Liver (tissue), 10 donors: ENCODE measurements at places on chromosomes 12 and 14. TPM values are rescaled to one million over a fixed set of nuclear protein-coding genes. Genes with fewer than 3 reads are reported as not detected.
A peak's percentile ranks its signal among the peaks of the same experiment; 100 is the strongest.

P2RX2 gene
- total RNA-seq = not detected

PTGER2 gene
- total RNA-seq = 1.9 TPM

KRT74 gene
- not detected for total RNA-seq

RERG gene
- total RNA-seq = 1.4 TPM

FBXO34 gene
- 14.1 TPM for total RNA-seq

KRT79 gene
- total RNA-seq = not detected

GXYLT1 gene
- 13.7 TPM for total RNA-seq

DNA sequence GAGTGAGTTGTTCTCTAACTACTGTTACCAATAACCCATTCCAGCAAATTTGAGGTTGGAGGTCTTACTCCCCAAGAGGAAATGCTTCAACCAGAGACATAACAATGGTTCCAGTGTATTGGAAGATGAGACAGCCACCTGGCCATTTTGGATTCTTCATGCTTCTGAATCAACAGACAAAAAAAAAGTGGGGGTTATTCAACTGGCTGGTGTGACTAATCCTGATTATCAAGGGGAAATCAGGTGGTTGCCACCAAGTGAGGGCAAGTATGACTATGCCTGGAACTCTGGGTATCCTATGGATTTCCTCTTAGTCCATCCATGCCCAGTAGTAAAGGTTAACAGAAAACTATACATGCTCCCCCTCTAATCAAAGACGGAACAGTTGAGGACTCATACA, 29.9 kb upstream of the ZNF641 start:
- DNase-seq = no peak

- DNase-seq = peak; percentile 80
Measured at GRCh38 chr14:37172024-37172869, at the start of gene SLC25A21. SLC25A21 (minus strand) TSS chr14:37172606.

- no peak for DNase-seq
Measured at GRCh38 chr14:68598089-68598488, 194.8 kb downstream of the ZFP36L1 start.

GRCh38 chr14:103531421-103532215, 2.6 kb downstream of the TRMT61A start:
- no peak for DNase-seq

DNA sequence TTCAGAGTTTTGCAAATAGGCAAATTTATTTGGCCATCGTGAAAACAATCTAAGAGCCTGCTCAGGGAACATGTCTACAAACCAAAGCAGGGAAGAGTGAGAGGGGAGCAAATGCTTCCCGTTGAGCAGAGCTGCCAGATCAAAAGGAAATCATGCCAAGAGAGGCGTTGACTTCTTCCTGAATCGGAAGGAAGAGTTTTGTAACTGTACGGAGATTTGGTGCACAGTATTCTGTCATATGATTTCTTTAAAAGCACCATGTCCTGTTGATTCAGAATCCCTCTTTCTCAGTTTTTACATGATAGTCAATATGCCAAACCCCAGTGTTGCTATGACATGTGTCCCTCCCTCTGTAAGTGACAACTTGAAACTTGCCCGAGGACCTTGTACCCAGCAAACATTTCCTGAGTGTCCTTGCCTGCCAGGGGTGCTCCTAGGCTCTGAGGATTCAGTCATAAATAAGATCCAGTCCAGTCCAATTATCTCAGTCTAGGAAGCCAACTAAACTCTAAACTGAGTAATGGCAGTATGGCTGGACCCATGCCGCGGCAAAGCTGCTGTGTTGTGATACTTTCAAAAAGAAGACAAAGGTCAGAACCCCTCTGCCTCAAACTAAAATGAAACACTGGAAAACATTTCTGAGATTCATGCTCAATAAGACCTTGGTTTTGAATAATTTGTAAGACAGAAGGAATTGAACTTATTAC, 300.1 kb upstream of the FKBP4 start:
- DNase-seq = no peak

DNA sequence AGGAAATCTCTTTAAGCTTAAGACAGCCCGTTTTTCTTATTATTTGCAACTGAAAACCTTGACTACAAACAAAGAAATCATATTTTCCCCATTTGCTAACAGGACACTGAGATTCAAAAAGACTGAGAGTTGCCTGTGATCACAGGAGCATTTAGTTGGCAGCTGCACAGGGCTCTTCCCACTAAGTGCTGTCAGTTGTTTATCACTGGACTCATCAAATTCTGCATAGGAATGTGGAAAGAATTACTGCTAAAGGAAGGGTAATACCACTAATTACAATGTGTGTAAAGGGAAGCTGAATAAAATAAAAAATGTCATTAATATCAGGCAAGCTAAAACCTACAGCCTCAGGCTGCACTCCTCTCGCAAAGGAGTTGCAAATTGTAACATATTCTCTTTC, 226.4 kb downstream of the NELL2 start:
- no peak for DNase-seq

- no peak for DNase-seq
Measured at GRCh38 chr12:38708466-38708865, 196.9 kb downstream of the CPNE8 start.

- DNase-seq = no peak
Measured at GRCh38 chr14:87868920-87869319, 124.1 kb downstream of the GALC start.

GRCh38 chr12:109797905-109798669, 35.1 kb downstream of the TRPV4 start:
- no peak for DNase-seq

- no peak for DNase-seq
Measured at GRCh38 chr12:2248901-2249381, 196.2 kb downstream of the CACNA1C start.

DNA sequence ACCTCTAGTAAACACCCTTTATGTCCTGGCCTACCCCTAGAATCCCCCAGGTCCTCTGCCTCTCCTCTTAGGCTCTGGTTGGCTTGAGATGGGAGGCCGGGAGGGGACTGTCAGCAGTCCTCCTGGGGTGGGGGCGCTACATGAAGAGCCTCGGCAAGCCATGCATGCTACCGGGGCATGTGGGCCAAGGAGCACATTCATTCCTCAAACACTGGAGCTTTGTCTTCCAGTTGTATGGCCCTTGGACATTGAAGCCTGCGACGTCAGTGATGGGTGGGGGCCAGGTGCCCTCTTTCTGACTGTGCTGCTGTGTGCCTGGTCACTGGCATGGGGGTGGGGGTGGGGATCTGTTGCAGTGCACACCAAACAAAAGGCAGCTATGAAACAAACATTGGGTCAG, 15.8 kb upstream of the CELA1 start:
- DNase-seq = no peak

- DNase-seq = no peak
Measured at GRCh38 chr14:72818998-72819397, 74.9 kb downstream of the DPF3 start.
